ENCODE measurements at places on chromosomes 1 and 21.
A peak's percentile ranks its signal among the peaks of the same experiment; 100 is the strongest.

DNA sequence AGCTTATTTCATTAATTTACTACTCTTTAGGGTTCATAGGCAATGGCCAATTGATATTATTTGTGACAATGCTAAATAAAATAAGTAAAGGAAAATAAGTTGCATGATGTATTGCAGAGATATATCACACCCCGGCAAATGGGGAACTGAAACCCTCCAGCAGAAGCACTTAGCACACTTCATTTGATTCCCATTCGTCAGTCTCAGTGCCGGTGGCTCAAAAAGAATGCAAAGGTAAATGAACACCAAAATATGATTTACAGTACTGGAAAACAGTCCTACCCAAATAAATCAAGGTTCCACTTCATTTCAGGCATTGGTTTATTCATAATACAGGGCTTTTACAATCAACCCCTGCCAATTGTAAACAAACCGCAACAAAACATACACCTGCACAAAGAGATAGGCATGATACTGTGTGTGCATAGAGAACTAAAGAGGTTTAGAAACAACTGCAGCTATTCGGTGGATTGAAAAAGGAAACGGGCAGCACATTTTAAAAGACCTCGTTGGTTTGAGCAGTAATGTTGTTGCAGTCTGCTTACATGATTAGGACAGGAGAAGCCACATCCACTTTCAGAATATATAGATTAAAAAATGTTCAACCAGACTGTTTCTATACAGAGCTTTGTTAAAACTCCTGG lies 1019.2 kb downstream of the TTLL7 start:
- DNase-seq = peak; percentile 21

DNA sequence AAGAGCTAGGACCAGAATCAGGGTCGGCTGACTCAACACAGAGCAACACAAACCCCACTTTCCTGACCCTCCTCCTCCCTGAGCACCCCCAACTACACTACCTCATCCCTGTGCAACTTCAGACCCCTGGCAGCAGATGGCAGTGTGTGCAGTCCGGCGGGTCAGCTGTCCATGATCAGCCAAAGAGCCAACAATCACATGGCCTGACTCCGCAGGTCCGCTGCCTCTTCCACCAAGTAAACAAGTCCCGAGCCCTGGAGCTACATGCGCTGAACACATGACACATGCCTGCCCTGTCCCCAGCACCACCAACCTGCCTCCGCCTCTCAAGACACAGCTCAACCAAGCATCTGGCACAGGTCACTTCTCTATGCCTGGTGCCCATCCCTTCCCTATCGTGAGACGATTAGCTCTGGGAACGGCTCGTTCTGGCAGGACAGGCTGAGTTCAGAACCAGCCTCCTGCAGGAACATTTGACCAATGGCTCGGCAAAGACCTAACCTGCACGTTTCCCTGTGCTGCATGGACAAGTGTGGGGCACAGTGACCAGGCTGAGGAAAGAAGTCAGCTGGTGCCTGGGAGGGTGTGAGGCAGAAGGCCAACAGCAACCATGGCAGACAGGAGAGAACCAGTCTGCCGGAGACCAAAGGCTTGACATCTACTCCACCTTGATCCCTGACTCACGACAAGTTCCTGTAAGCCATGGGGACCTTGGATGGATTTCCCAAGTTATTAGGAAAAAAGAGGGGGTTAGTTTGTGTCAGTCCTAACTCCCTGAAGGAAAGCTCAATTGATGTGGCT lies 60.3 kb downstream of the CD46 start:
- DNase-seq = peak; percentile 9

- DNase-seq = no peak
Observed at GRCh38 chr1:221141606-221142285, 262.5 kb downstream of the HLX start.

DNA sequence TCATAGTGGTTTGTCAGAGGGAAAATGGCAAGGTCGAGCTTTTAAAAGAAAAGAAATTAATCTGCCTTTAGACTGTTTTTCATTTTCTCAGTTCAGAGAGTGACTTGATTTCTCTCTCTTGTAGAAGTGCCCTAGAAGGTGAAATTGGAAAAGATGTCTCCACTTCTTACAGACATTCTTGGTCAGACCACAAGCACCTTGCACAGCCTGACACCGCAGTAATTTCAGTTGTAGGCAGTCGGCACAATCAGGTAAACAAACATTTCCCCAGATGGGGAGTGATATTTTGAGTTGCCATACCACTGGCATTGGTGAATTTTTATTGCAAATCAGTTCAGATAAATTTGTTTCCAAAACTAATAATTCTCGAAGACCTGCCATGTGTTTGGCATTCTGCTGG lies 86.8 kb downstream of the PHTF1 start:
- no peak for DNase-seq

DNA sequence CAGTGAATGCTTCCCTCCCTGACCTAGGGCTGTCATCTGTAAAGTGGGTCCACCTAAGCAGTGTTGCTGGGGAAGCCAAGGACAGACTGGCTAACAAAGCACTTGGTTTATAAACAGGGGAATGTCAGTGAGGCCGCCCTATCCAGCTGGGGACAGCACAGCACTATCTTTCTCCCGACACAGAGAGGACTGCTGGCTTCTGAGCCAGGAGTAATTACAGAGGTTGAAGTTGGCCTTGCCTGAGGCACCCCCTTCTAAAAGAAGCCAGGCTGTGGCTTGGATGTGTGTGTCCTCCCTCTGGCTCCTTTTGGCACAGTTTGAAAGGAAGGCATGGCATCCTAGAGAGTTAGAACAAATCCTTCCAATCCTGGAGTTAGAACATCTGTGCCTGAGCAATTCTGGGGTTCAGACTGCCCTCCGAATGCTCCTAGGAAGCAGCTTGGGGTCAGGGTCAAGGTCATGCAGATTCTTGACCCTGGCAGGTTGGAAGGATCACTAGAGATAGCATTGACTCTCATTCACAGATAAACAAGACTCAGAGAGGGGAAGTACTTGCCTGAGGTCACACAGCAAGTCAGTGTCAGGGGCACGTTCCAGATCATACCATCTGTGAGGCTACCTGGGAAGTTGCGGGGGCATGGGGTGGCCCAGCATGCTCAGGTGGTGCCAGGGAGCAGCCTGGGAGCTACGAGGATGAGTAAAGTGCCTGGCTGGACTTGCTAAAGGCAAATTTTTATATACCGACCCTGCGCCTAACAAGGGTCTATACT lies 1.3 kb upstream of the LDLRAP1 start:
- no peak for DNase-seq

GRCh38 chr1:12540580-12541273 lies 77.3 kb downstream of the DHRS3 start:
- no peak for DNase-seq

GRCh38 chr1:107669996-107670395 lies 295.0 kb downstream of the VAV3 start:
- DNase-seq = no peak

GRCh38 chr21:41506611-41507520 lies 1.1 kb downstream of the TMPRSS2 start:
- DNase-seq = peak; percentile 43

- DNase-seq = no peak
Observed at GRCh38 chr1:47838562-47839432, 158.4 kb downstream of the TRABD2B start.

GRCh38 chr1:186014370-186015037 lies 280.3 kb downstream of the HMCN1 start:
- no peak for DNase-seq

- peak; percentile 82 for DNase-seq
Observed at GRCh38 chr1:35451125-35451528, 106.1 kb downstream of the KIAA0319L start.

DNA sequence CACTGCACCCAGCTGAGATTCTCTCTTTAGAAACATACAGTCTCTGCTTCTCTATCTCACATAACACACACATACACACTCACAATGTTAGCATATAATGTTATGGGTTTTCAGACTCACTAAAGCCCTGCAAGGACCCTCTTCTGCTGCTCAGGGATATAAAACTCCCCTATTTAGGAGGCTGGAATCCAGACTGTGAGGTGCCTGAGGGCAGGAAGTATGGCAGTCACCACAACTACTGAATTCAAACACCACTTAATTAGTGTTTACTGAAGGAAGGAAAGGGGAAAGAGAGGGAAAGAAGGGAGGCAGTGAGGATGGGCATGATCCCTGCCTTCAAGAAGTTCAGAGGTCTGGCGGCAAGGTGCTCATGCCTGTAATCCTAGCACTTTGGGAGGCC lies 7.8 kb upstream of the CDK18 start:
- no peak for DNase-seq

DNA sequence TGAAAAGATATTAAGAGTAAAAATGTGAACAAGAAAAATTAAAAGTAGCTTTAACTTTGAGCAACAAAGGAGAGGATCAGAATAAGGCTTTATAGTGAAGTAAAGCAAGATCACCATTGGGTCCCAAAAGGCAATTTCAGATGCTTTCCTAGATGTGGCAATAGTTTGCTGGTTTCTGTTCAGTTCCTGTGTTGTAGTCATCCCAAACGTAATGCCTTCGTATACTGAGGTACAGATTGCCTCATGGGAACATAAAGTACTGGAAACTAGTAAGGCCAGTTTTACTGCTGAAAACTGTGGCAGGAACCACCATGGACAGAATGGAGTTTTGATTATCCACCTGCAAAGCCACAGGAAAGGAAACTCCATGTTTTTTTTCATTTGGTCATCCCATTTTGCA lies 283.5 kb upstream of the SGIP1 start:
- DNase-seq = no peak

GRCh38 chr1:16260814-16261213 lies 23.8 kb upstream of the CPLANE2 start:
- DNase-seq = no peak

DNA sequence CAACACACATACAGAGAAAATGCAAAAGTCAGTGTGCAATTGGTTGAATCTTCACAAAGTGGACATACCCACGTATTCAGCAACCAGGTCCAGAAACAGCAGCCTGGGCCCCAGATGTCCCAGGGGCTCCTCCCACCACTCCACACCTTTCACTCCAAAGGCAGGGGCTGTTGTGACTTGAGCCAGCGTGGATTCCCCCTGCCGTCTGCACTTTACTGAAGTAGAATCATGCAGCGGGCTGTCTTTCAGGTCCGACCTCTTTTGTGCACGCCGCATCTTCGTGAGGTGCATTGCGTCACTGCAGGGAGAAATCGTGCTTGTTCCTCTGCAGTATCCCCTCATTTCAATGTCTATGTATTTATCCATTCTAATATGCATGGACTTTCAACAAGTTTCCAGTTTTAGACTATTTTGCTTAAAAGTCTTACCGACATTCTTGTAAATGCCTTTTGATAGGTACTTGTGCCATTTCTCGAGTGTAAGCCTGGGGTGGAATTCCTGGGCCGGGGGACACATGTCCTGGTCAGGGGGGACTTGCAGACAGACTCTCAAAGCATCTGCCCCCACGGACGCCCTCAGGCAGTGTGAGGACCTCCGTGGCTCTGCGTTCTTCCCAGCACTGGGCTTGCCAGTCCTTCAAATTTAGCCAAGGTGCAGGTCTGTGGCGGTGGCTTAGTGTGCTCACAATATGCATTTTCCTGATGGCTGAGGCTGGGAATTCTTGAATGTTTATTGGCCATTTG lies 29.3 kb upstream of the ACTRT2 start:
- DNase-seq = no peak

DNA sequence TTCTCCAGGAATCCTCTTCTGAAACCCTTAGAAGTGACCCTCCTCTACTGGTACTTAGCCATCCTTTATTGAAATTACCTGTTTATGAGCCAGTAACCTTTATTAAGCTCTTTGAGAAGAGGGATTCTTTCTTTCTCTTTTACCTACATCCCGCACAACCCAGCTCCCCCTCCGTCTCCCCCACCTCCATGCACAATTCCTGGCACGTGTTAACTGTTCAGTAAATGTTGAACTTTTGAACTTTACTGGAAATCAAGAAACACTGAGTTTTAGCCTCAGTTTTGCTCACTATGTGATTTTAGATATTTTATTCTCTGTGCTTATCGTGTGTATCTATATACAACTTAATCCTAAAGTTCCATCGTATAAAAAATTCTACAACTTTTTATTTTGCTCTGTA lies 1.8 kb downstream of the TMED5 start:
- peak; percentile 9 for DNase-seq

DNA sequence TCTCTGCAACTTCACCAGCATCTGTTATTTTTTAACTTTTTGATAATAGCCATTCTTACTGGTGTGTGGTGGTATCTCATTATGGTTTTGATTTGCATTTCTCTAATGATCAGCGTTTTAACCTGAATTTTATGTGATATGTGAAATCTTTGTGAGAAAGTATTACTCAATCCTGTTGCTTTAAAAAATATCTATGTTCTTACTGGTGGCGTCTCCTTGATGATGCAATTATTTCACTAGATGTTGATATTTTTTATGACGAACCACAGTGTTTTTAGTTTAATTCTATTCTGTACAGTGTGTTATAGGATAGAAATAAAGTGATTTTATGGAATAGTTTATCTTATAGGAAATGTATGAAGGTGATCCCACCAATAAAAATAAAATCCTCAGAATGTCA lies 54.7 kb upstream of the GPR88 start:
- DNase-seq = no peak

DNA sequence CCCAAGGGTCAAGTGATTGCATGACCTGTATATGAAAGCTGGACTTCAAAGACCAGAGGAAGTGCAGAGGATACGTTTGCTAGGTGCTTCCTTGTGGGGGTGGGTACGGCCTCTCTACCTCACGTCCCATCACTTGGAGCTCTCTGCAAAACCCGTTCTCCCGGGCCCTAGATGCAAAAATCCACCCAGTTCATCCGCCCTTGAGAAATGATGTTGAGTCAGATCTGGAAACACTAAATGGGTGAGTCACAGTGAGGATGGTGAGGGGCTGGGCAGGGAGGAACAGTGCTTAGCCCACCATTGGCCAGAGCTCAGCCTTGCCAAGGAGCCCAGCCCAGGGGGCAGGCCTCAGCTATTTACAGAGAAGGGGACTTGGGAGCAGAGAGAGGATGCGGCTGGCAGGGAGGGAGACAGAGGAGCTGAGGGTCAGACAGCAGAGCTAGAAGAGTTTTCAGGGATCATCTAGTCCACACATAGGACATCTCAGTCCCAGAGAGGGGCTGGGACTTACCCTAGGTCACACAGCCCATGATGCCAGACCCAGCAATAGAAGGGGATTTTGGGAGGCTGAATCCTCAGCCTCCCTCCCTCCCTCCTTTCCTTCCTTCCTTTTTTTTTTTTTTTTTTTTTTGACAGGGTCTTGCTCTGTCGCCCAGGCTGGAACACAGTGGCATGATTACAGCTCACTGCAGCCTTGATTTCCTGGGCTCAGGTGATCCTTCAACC lies 14.6 kb downstream of the ARHGEF10L start:
- DNase-seq = no peak

DNA sequence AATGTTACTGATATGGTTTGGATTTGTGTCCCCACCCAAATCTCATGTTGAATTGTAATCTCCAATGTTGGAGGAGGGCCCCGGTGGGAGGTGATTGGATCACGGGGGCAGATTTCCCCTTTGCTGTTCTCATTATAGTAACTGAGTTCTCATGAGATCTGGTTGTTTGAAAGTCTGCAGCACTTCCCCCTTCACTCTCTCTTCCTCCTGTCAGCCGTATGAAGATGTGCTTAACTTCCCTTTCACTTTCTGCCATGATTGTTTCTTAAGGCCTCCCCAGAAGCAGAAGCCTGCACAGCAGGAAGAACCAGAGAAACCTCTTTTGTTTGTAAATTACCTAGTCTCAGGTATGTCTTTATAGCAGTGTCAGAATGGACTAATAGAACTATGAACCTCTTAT lies 28.4 kb downstream of the TRIM33 start:
- DNase-seq = no peak
